ENCODE measurements at places on chromosomes 5 and 9.

DNA sequence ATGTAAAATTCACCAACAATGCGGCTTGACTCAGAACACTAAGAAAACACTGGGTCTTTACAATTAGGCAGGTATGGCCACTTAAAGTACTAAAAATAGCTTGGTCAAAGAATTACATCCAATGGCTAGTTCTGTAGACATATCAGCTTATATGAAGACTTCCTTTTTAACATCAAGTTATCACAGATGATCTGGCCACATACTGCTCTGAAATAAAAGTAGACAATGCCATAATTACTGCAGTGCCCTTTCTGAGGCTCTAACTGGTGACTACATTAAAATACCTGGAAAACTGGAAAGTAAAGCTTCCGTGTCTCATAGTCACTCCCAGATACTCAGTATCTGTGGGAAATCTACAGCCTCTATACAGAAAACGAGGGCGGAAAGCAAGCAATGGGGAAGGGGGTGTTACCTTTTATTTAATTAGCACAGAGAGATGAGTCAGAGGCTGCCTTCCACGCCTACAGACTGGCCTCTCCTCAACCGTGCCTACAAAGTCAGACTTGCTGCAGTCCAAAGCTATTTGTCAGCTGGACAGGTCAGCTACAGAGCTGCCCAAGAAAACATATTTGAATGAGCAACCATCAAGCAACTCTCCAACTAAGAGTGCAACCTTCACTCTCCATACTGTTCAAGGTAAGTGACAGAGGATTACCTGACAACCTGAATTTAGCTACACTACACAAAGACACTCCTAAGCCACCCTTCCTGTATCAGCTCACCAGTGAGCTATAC lies 8.7 kb downstream of the SERINC5 start:
- no peak for DNase-seq

- no peak for DNase-seq
Observed at GRCh38 chr5:96743065-96743768, 64.5 kb downstream of the ERAP1 start.

DNA sequence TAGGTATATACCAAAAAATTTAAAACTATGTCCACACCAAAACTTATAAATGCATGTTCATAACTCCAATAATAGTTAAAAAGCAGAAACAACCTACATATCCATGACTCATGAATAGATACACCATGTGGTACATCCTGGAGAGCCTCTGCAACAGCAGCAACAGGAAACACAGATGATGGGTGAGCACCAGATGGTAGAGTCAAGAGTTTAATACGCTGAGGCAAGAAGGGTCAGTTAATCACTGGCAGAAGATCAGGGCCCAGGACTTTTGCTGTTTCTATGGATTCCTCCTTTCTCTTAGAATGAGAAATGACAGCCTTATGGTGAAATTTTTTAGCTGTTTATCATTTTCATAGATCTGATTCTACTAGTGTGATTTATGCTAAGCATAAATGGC lies 351.8 kb upstream of the ADAMTSL1 start:
- no peak for DNase-seq

DNA sequence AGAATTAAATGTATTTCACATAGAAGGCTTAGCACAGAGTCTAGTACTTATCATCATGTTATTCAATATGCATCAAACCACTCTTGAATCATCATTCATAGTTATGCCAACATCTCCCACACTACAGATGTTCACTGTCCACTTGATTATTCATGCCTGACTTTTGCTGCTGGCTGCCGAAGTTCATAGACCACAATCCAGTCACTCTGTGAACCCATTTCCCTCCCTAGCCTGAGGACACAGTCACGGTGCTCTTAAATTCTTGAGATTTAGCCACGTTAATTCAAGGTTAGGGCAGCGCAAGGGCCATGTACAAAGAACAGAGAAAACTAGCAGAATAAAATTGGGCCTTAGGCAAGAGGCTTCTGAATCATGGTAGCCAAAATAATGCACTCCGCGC lies 32.4 kb downstream of the ABCA1 start:
- no peak for DNase-seq

- DNase-seq = no peak
Observed at GRCh38 chr5:15993334-15993733, 186.3 kb downstream of the MARCHF11 start.

GRCh38 chr5:144015961-144016360 lies 154.5 kb downstream of the YIPF5 start:
- no peak for DNase-seq

DNA sequence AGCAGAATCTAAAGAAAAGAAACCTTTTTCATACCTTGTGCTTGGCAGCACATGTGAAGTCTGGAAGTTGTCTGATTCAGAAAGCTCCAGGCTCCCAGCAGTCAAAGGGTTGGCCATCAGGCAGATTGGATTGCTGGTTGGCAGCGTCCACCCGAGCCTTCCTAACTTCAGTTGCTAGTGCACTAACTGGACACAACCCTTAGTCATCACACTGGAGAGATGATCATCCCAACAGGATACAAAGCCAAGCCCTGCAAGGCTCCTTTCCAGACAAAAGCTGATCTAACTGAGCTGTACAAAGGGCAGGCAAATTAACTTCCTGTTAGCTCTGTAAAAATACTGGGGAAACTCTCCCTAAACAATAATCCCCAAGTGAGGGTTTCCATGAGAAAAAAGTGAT lies 185.6 kb downstream of the SNX18 start:
- DNase-seq = no peak

- no peak for DNase-seq
Observed at GRCh38 chr5:16392718-16393117, 72.9 kb downstream of the ZNF622 start.

All from cortex of kidney (tissue), 1 donor.